ENCODE measurements at places on chromosomes 6 and 20. TPM values are rescaled to one million over a fixed set of nuclear protein-coding genes. Genes with fewer than 3 reads are reported as not detected.

Gene JARID2
- 10.7 TPM for total RNA-seq

Gene PTCRA
- not detected for total RNA-seq

Gene BPIFB4
- total RNA-seq = not detected

Gene HDGFL1
- not detected for total RNA-seq

Gene LINC00237
- total RNA-seq = not detected

Gene SLC22A3
- 2.5 TPM for total RNA-seq

Gene CRNKL1
- total RNA-seq = 21.4 TPM
